GM12878 (cell line): ENCODE measurements at places on chromosomes 6 and 20. TPM values are rescaled to one million over a fixed set of nuclear protein-coding genes. Genes with fewer than 3 reads are reported as not detected.

DNA sequence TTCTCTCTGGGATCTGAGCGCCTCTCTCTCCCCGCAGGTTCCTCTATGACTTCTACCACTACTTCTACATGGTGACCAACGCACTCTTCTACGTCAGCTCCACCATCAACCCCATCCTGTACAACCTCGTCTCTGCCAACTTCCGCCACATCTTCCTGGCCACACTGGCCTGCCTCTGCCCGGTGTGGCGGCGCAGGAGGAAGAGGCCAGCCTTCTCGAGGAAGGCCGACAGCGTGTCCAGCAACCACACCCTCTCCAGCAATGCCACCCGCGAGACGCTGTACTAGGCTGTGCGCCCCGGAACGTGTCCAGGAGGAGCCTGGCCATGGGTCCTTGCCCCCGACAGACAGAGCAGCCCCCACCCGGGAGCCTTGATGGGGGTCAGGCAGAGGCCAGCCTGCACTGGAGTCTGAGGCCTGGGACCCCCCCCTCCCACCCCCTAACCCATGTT is 36.3 kb upstream of the MRGBP start:
- H3K4me1 ChIP-seq = no peaks in the 10 kb centered on the region
- no peaks in the 10 kb centered on the region for H3K36me3 ChIP-seq
- H3K4me3 ChIP-seq = no peak overlapping the region
- DNase-seq = no peak
- peaks cover 1% of the 10 kb centered on the region for H3K27me3 ChIP-seq
- H3K27ac ChIP-seq = no peak overlapping the region

- no peak overlapping the region for H3K27ac ChIP-seq
- no peak for DNase-seq
- no peaks in the 10 kb centered on the region for H3K4me1 ChIP-seq
- H3K27me3 ChIP-seq = no peaks in the 10 kb centered on the region
These were observed 17.0 kb upstream of the SLA2 start for GRCh38 chr20:36663031-36663430.

GRCh38 chr6:53546281-53546680 is 1.4 kb upstream of the GCLC start:
- DNase-seq = no peak
- H3K27me3 ChIP-seq = peaks cover 6% of the 10 kb centered on the region; the same call in 1 of the 2 replicates
- peaks cover 9% of the 10 kb centered on the region for H3K4me1 ChIP-seq
- H3K36me3 ChIP-seq = no peaks in the 10 kb centered on the region

DNA sequence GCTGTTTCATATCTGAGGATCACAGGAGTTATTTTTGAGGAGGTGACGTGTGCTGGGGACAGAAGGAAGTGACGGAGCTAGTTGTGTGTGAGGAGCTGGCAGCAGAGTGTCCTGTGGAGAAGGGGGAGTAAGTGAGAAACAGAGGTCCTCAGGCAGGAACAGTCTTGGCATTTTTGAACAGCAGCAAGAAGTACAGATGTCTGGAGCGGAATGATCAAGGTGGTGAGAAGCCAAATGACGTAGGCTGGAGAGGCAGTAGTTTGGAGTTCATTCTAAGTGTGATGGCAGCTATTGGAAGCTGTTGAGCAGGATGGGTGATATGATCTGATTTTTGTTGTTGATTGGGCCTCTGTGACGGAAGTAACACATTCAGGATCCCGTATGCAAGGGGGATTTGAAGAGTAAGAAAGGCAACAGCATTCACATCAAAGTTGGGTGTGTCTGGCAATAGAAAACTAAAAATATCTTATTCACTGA is 52.3 kb downstream of the SOBP start:
- no peak overlapping the region for H3K4me3 ChIP-seq
- H3K27me3 ChIP-seq = no peaks in the 10 kb centered on the region; the same call in 1 of the 2 replicates
- no peak for DNase-seq
- no peaks in the 10 kb centered on the region for H3K36me3 ChIP-seq

OPN5 gene
- total RNA-seq = not detected in 2 replicates

GRCh38 chr20:1898482-1899240 is 3.5 kb downstream of the SIRPA start:
- H3K27me3 ChIP-seq = no peaks in the 10 kb centered on the region
- H3K4me1 ChIP-seq = peaks cover 34% of the 10 kb centered on the region
- no peaks in the 10 kb centered on the region for H3K36me3 ChIP-seq

MRAP2 gene
- not detected in 2 replicates for total RNA-seq

EPPIN gene
- total RNA-seq = not detected in 2 replicates

DNA sequence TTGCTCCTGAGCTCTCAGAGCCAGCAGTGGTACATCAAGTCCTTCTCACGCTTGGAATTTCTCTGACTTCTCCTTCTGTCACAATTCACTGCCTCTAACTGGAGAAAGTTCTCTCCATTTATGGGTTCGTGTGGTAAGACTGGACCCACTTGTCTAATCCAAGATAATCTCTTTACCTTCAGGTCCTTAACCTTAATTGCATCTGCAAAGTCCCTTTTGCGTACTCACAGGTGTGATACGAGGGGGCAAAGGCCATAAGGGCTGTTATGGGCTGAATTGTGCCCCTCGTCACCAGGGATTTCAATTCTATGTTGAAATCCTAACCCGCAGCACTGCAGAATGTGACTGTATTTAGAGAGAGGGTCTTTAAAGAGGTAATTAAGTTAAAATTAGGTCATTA is 27.5 kb upstream of the TBC1D22B start:
- no peak overlapping the region for H3K27ac ChIP-seq
- H3K27me3 ChIP-seq = no peaks in the 10 kb centered on the region
- H3K36me3 ChIP-seq = no peaks in the 10 kb centered on the region
- H3K4me1 ChIP-seq = no peaks in the 10 kb centered on the region
- no peak for DNase-seq
- no peak overlapping the region for H3K4me3 ChIP-seq

GRCh38 chr20:24960861-24961260 is 11.8 kb downstream of the CST7 start:
- no peaks in the 10 kb centered on the region for H3K4me1 ChIP-seq
- no peak overlapping the region for H3K27ac ChIP-seq
- no peak overlapping the region for H3K4me3 ChIP-seq
- DNase-seq = no peak
- H3K36me3 ChIP-seq = peaks cover 2% of the 10 kb centered on the region; the same call in 1 of the 2 replicates
- H3K27me3 ChIP-seq = no peaks in the 10 kb centered on the region

HS3ST5 gene
- not detected in 2 replicates for total RNA-seq

- H3K27ac ChIP-seq = no peak overlapping the region
- no peak for DNase-seq
- no peak overlapping the region for H3K4me3 ChIP-seq
- no peaks in the 10 kb centered on the region for H3K36me3 ChIP-seq
- no peaks in the 10 kb centered on the region for H3K27me3 ChIP-seq
These were observed 51.4 kb upstream of the RPS6KA2 start for GRCh38 chr6:166678426-166678825.
